Stimulated activated CD4-positive, alpha-beta T cell treated with anti-CD3 and anti-CD28 coated beads, Interleukin-1b, Interleukin-23, amount 100 ng/mL, for 4 hours (primary cell): ENCODE measurements at places on chromosomes 5 and 9.

DNA sequence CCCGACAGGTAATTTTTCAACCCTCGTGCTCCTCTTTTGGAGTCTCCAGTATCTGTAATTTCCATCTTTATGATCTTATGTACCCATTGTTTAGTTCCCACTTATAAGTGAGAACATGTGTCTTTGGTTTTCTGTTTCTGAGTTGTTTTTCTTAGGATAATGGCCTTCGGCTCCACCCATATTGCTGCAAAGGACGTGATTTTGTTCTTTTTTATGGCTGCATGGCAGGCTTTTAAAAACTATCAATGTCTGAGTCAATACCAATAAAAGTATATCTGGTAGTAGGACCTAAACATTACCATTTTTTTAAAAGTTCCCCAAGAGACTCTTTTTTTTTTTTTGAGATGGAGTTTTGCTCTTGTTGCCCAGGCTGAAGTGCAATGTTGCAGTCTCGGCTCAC lies 3.9 kb upstream of the SLC26A2 start:
- DNase-seq: no peak

- DNase-seq: no peak
Measured at GRCh38 chr5:147779694-147780093, 2.8 kb downstream of the JAKMIP2 start.

DNA sequence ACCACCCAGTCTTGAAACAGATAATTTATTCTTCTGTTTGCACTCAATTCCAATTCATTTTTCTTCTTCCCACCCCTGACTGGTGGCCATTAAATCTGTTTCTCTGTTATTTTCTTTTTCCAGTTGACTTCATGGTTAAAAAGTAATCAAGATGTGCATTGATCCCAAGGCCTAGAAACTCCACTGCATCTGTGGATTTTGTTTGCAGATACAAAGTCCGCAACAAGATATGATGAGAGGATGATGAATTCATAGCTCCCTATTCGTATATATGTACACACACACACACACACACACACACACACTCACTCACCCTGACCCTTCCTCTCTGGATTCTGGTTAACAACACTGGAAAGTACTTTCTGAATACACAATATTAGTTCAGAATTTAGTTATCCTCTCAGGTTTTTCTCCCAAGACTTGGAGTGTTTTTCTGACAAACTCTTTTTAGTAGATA lies 52.4 kb downstream of the CD180 start:
- no peak for DNase-seq

DNA sequence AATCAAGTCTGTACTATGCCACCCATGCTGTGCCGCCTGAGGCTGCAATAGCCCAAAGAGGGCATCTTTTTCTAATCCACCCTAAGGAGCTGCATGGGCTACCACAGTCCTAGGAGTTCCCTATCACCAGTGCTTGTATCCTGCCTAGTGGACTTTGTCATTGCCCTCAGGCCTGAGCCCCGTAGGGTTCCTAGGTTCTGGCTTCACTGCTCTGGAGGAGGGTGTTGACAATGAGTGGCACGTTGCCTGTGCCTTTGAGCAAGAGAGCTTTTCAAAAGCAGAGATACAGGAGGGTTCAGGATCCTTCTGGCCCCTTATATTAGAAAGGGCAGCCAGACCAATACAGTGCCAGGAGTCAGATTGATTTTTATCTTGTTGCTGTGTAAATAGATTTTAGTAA lies 93.0 kb downstream of the PRDM6 start:
- DNase-seq: no peak

DNA sequence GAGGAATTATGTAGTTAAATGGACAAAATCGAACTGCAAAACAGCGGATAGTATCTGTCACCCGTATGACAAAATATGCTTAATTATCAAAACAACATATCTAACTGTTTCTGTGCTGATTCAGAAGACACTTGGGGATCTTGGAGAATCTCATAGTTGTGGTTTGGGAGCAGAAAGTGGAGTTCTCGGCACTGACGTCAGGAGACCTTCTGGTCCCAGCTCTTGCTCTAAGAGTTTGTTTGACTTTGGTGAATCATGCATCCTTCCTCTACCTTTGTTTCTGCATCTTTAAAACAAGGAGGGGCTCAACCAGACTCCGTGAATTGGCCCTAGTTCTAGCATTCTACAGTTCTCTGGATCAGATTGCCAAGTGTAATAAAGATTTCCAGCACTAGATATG lies 37.0 kb upstream of the TAF1L start:
- DNase-seq: no peak
